ENCODE measurements at places on chromosomes 13 and 19.

- no peak for DNase-seq
Measured at GRCh38 chr13:23903906-23904280, 6.6 kb upstream of the C1QTNF9B start.

GRCh38 chr19:35159606-35160005, 5.1 kb downstream of the FXYD5 start:
- no peak for DNase-seq

- peak; percentile 79 for DNase-seq
Measured at GRCh38 chr13:80083853-80084676, 256.9 kb downstream of the SPRY2 start.

DNA sequence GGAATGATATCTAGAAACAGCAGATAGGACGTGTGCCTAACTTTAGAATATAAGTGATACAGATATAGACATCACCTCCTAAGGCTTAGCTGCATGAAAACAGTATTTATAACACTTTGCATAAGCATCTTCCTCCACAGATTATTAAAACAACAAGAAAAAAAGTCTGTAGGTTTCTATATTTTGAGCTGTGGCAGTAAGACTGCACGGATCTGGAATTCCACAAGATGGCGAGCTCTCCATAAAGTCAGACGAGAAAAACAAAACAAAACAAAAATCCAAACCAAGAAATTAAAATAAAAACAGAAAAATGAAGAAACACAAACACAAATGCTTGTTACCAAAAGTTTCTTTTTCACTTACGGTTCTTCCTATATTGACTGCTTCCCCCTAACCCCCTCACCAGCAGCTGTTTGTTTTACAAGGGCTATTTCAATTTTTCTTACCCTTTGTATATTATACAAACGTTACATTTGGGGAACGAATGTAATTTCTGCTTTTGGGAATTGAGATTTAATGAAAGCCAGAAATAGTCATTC, 285.8 kb downstream of the MYO16 start:
- DNase-seq = peak; percentile 76

DNA sequence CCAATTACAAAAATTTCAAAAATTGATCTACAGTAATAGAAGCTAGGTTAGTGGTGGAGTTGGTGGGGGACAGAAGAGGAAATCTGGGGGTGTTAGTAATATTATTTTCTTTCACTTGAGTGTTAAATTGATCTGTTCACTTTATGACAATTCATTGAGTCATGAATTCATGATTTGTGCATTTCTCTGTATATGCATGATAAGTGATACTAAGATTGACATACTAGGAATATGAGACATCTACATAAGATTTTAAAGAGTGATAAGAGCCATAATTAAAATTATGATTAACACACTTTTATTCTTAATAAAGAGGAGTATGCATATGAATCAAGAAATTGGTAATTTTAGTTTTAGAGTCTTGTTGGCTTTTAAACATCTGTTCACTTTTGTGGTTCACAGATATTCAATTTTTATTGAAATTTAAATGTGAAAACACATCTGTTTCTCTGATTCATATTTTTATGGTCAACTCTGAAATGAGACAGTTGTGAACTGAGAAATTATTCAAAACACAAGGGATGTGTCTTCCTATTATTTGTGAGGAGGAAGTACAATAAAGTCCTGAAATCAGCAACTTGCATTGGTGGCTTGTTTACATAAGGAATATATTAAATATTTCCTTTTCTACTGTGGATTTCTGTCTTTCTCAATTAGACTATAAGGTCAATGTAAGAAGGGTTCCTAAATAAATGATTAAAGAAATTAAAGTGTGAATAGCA, 196.5 kb downstream of the ITGBL1 start:
- peak; percentile 22 for DNase-seq

GRCh38 chr13:98584668-98585397, 7.9 kb upstream of the STK24 start:
- no peak for DNase-seq

GRCh38 chr13:98508280-98508679, 68.6 kb downstream of the STK24 start:
- peak; percentile 21 for DNase-seq

GRCh38 chr13:46038296-46038695, 14.2 kb downstream of the ZC3H13 start:
- DNase-seq = no peak

GRCh38 chr19:49799271-49799797, 13.8 kb downstream of the FUZ start:
- no peak for DNase-seq

DNA sequence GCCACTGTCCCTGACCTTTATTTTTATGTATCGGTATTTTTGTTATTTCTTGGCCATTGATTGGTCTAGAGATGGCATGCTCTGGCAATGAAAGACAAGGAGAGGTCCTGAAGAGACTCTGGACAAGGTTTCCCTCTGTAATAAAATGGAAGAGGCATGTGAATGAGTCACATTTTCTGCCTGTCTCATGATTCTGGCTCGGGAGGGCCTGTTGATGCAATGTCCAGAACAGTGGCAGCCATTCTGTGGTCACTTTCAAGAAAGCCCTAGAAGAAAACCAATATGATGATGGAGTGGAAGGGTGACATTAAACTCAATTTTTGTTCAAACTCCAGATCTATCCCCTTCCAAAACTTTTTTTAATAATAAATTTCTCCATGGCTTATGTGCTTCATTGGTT, 2.0 kb upstream of the FPR3 start:
- no peak for DNase-seq

- DNase-seq = peak; percentile 68
Measured at GRCh38 chr19:45798995-45799517, 6.4 kb upstream of the DMWD start.

DNA sequence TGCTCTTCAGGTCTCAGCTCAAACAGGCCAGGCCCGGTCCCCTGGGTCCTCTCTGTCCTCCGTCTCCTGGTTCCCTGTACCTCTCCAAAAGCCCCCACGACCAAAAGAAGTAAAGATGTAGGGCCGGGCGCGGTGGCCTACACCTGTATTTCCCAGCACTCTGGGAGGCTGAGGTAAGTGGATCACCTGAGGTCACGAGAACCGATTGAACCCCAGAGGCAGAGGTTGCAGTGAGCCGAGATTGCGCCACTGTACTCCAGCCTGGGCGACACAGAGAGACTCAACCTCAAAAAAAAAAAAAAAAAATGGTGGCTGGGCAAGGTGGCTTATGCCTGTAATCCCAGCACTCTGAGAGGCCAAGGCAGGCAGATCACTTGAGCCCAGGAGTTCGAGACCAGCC, 22.0 kb upstream of the BCL3 start:
- no peak for DNase-seq

GRCh38 chr13:94947392-94947791, 235.0 kb upstream of the SOX21 start:
- no peak for DNase-seq

DNA sequence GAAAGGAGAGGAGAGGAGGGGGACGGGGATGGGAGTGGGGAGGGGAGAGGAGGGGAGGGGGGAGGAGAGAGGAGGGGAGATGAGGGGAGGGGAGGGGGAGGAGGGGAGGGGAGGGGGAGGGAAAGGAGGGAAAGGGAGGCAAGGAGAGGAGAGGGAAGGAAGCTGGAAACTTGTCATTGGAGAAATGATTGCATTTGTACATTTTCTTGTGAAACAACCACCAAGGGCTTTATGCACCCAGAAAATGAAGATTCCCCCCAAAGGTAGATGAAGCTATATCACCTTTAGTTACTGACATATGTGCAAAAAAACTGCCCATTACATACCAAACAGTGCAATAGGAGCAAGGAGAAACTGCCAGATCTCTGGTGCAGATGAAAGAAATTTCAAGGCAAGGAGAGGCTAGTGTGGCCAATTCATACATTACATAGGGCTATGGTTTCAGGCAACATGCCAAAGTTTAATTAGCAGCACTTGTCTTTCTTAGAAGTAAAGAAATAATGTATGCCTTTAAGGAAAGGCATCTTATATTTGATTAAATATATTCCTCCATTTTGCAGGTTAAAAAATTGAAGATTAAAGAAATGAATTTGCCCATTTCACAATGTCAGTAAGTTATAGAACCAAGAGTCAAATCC, 49.5 kb upstream of the STK24 start:
- peak; percentile 7 for DNase-seq

- peak; percentile 83 for DNase-seq
Measured at GRCh38 chr19:2328401-2329148, at the start of the genes LSM7 and SPPL2B. TSS of gene LSM7 (minus strand) at chr19:2328586. CDS start at chr19:2328566, 20 bp downstream. TSS of gene SPPL2B (plus strand) at chr19:2328684. CDS start at chr19:2328710, 26 bp downstream.

DNA sequence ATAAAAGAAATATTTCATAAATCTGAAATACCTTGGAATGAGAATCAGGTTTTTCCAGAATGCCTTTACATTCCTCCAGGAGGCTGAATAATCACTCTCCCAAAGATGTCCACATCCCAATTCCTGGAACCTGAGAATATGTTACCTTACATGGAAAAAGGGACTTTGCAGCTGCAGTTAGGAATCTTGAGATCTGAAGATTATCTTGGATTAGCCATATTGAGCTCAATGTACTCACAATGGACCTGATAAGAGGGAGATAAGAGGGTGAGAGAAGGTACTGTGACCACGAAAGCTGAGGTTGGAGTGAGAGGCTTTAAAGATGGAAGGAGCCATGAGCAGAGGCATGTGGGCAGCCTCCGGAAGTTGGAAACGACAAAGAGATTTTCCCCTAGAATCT, 36.8 kb upstream of the MBNL2 start:
- DNase-seq = no peak

DNA sequence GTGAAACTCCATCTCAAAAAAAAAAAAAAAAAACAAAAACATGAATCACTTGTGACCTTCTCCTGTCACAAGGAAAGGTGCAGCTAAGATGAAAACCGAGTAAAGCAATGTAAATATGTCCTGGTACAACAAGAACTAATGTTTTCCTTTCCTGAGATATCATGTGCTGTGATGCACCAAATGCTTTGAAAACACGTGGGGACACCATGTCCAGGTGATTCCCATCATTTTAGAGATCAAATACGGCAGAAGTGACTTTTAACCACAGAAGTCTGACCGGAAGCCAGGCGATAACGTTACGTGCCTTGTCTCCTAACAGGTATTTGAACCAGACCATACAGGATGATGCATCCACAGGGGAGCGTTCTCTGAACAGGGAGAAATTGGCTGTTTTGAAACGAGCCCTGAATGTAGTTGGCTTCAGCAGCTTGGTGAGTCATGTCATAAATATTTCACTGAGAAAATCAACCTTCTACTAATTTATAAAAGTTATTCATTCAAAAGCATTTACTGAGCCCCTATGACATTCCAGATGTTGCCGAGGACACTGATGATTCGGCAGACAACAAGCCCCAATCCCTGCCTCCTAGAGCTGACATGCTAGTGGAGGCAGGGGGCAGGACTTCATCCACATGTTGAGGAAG, 328.1 kb downstream of the MYO16 start:
- DNase-seq = peak; percentile 87

DNA sequence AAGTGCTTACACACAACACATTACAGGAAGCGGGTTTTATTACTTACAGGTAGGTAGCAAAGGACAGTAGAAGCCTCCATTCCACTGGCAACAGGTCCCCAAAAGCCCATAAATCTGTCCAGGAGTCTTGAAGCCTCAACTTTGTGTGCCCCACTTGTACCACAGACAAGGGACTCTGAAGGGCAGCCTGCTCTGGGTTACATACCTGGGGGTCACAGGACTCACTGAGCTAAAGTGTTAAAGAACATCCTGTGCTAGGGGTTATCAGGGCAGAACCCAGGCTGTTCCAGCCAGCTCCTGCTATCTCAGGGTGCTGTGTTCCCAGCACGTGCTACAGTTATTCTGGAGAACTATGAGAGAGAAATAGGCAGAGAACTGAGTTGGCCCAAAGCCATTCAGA, 230.9 kb upstream of the SLC10A2 start:
- no peak for DNase-seq

Measured in foreskin fibroblast (primary cell).